MM.1S (cell line): ENCODE measurements at places on chromosomes 1 and 21.
A peak's percentile ranks its signal among the peaks of the same experiment; 100 is the strongest.

- DNase-seq = peak; percentile 61
These were observed 650 bp downstream of the VANGL1 start for GRCh38 chr1:115642168-115643072.

GRCh38 chr1:201808633-201808990 lies 20.3 kb upstream of the IPO9 start:
- no peak for DNase-seq

DNA sequence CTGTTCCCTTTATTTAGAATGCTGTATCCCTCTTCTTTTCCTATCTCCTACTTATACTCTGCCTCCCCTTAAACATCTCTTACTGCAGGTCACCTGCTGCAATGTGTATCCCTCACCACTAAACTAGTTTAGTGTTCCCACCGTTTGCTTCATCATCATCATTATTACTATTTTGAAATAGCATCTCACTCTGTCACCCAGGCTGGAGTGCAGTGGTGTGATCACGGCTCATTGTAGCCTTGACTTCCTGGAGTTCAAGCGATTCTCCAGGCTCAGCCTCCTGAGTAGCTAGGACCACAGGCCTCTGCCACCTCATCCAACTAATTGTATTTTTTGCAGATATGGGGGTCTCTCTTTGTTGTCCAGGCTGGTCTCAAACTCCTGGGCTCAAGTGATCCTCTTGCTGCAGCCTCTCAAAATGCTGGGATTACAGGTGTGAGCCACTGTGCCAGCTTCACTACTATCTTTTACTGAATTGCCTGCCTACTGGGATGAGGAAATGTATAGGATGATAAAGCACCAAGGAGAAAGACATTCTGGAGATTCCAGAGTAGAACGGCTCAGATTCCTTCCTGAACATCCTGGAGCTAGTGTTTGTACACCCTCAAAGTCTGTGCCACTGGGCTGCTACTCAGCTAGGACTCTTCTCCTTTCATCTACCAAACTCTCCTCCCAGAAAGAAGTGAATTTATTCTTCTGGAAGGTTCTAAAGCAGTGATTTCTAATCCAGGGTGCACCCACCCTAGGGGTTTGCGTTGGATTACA lies 8.6 kb upstream of the IFNAR1 start:
- DNase-seq = no peak

DNA sequence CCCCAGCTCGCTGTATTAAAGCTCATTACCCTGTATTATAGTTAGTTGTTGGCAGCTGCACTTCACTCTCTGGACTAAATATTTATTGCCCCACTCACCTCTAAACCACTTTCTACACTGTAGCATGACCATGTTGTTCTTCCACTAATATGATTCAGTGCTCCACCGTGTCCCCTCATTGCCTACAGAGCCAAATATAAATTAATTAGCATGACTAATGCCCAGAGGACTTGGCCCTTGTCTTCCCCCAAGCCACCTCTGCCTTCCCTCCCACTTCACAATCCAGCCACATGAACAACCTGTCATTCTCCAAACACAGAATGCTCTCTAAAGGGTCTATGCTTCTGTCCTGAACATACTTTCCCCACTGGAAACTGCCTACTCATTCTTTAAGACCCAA lies 276.5 kb downstream of the PLPP3 start:
- no peak for DNase-seq

- no peak for DNase-seq
These were observed 652.4 kb downstream of the PLPP3 start for GRCh38 chr1:55926906-55927471.

- no peak for DNase-seq
These were observed 8.0 kb upstream of the EIF2B3 start for GRCh38 chr1:44994309-44994898.

DNA sequence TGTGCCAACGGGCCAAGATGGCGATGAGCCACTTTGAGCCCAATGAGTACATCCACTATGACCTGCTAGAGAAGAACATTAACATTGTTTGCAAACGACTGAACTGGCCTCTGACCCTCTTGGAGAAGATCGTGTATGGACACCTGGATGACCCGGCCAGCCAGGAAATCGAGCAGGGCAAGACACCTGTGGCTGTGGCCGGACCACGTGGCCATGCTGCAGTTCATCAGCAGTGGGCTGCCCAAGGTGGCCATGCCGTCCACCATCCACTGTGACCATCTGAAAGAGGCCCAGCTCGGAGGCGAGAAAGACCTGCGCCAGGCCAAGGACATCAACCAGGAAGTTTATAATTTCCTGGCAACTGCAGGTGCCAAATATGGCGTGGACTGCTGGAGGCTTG lies 32.2 kb upstream of the GPR137B start:
- DNase-seq = no peak

DNA sequence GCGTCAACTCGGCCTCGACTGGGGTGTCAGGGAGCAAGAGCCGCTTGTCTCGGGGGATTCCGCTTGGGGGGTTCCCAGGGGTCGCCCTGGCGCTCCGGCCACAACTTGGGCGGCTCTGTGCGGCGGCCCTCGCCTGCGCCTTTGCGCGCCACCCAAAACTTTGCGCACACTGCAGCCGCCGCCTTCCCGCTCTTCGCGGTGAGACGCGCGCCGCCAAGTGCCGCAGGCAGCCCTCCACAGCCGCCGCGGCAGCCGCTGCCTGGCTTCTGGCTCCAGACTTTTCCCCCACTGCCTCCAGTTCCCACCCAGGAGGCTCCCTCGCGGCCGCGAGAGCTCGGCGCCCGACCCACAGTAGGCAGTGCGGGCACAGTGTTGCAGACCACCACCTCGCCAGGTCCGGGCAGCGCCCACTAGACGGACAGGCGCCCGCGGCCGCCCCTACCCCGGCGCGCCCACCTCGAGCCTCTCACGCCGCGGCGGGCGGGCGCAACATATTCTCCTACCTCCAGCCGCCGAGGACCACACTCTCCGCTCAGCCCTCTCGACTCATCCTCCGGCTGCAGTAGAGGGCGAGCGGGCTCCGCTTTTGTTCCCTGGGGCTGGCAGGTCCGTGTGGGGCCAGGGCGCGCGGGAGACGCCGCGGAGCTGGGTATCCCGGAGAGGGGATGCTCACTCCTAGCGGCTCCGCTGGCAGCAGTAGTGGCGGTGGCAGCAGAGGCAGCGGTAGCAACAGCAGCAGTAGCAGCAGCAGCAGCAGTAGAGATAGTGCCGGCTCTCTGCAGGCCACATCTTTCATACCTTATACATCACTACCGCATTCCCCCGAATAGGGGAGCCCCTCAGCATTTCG lies 296.6 kb downstream of the OMA1 start:
- DNase-seq = no peak

- no peak for DNase-seq
These were observed 2.8 kb upstream of the USP1 start for GRCh38 chr1:62433861-62434617.

DNA sequence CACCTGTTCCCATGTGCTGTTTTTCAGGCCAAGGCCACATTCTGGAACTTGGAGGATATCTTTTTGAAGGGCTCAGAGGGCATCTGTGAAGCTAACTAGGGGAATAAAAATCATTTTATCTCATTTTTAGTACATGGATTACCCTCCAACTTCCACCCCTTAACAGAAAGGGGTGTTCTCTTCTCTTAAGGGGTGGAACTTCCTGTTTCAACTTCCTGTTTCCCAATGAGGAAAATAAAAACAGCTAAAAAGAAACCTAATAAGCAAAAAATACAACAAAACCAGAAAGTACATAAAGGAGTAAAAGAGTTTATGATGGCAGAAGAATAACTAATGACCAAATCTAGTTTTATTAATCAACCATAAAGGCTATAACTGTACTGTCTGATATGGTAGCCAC lies 24.8 kb upstream of the SLC22A15 start:
- no peak for DNase-seq

- DNase-seq = no peak
These were observed 7.4 kb upstream of the MEX3A start for GRCh38 chr1:156089704-156090103.

DNA sequence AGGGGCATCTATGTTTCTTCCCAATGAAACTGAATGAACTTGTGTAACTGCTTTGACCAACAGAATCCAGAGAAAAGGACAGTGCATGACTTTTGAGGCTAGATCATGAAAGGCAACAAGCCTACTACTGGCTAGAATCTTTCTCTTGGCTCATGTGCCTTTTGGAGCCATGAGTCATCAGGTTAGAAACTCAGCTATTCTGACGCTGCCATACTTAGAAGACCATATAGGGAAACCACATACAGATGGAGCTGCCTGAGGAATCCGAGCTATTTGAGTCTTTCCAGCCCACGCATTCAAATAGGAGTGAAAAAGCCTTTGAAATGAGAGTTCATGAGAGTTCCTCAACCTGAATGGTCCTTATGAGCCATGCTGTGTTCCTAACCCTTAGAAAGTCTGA lies 738.5 kb upstream of the CHRM3 start:
- no peak for DNase-seq

DNA sequence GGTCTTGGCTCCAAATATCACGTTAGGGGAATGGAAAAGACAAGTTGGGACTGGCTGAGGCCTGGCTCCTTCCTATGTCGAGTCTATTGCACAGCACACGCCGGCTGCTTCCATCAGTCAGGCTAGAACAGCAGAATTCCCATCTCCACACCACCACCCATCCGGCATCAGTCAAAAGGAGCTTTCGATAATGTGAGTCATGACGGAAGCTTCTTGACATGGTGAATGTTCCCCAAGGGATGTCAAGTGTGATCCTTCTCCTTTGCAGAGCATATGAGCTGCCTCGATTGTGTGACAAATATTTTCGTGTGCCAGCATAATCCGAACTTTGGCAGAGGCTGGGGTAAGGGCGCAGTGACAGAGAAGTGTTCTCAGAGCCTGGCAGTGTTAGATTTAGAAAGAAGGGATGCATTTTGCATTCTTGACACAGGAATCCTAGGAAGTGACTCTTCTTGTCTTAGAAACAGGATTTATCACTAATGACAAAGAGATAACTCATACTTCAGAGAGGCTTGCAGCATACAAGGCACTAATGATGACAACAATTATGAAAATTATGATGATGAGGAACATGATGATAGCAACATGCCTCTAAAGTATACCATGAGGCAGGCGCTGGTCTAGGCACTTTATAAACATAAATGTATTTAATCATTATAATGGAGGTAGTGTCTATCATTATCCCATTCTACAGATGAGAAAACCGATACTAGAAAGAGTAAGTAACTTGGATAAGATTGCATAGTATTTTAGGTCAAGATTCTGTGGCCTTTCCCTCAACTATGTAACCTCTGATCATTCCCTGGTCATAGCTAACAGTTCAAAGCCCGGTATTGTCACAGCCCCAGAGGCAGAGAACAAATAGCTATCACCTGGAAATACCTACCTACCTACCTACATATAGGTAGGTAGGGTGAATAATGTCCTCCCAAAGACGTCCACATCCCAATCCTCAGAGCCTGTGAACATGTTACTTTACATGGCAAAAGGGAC lies 135.0 kb downstream of the KCNJ6 start:
- no peak for DNase-seq

DNA sequence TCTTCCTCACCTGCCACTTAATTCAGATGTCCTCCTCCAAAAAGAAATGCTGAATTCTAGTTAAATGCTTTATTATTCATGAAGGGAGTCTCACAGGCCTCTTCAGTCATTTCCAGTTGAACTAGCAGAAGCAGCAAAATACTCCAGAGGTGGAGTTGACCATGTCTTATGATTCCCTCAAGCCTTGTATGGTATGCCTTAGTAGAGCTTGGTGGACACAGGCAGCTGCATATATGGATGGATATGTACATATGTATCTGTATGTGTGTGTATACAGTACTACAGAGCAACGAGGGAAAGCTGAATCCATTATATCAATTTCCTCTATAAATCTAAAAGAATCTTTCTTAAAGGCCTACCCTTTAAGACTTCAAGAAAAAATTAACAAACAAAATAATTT lies 83.6 kb upstream of the HP1BP3 start:
- no peak for DNase-seq

DNA sequence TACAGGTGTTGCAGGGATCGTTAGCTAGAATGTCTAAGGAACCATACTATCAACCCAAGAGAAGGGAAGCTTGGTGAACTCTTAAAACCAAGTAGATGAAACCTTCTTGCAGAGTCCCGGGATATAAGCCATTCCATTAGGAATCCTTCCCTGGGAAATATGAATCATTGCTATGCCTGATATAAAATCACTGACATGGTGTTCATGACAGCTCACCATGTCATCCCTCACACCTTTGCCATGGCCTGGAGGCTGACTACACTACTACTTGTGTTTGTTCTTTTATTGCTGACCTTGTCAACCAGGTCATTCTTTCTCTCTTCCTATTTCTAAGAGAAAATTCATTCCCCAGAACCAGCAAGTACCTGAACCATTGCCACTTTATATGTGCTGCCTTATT lies 12.1 kb downstream of the ST6GALNAC3 start:
- DNase-seq = no peak

DNA sequence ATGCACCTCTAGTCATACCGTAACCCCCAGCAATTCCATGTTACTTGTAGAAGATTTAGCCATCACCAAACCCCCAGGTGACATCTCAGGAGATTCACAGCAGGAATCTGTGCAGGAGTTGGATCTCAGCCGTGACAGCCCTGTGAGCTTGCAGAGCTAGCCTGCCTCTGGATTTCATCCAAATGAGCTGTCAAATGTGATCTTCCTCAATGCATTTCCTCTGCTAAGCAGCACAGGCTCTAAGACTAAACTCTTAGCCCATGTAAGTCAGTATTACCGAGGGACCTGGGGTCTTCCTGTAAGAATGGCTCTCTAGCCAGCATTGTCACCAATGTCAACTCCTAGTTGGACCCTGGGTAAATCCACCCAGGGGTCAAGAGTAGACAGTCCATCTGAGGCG lies 41.7 kb downstream of the UMODL1 start:
- no peak for DNase-seq

DNA sequence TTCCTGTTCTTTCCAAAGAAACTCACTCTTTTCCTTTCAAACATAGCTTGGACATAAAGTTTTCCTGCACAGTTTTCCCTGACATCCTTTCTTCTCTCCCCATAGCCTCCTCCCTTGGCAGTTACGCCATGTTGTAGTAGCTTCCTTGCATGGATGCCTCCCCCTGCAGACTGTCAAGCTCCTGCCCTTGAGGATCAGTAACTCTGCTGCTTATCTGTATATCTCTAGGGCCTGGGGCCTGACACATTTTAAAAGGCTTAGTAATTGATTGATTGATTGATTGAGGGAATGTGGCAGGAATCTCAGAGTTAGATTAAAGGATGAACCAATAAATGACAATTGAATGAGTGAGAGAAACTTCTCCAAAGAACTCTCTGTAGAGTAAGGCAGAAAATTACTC lies 143.7 kb downstream of the NEK7 start:
- DNase-seq = no peak
